ENCODE measurements at places on chromosomes 5 and 9.

GRCh38 chr9:33472171-33472880, 1.4 kb downstream of the NOL6 start:
- DNase-seq, result no peak

GRCh38 chr9:38129366-38129765, 60.3 kb upstream of the SHB start:
- no peak for DNase-seq

DNA sequence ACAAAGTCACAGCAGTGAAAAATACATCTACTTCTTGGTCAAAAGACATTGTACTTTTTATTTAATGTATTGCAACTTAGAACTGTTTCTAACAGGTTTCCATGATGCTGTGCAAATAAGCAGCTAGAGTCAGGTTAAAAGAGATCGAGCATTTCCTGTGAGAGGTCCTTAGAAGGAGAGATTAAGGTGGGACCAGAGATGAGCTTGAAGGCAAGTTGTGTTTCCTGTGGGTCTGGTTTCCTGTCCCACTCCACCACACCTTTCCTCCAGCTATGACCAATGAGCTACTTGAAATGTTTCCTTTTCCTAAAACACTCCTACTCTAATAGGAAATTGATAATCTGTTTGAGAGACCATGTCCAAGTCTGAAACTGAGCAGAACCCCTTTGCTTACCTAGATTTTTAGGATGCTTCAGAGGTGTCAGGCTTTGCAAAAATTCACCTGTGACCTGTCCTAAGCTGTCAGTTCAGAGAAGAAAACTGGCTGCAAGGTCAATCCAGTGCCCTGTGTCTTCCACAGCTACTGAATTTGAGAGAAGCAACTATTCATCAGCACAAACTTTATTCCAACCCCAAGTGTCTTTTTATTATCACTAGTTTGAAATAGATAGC, 13.1 kb upstream of the RLN1 start:
- DNase-seq, result no peak

DNA sequence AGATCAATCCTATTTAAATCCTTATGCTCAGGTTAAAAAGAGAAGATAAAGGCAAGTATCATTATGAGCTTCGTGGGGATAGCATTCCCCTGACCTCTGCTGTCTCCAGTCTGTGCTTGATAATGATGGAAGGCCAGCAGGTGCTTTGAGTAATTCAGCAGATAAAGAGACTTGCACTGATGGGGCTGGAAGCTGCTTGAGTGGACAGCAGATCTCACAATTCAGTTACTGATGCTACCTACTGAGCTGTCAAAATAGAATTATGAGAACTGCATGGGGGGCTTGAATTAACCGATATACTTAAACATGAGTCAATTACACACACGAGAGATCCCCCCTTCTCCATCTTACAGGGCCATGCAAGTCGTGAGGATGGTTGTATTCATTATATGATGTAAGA, 107.7 kb upstream of the GPR151 start:
- no peak for DNase-seq

GRCh38 chr5:109692852-109693251, 3.1 kb downstream of the MAN2A1 start:
- DNase-seq, result no peak

GRCh38 chr5:4017076-4017803, 421.6 kb downstream of the IRX1 start:
- DNase-seq, result no peak

DNA sequence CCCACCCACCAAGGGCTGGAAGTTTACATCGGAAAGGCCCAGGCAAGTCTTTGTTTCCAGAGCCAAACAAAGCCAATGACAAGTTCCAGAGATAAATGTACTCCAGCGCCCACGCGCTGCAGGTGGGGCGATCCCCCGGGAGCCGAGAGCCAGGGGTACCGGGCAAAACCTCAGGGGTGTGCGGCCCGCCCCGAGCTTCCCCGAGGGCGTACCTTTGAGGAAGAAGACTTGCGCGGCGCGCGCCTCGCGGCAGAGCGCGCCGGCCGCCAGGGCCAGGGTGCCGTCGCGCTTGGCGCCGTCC, 671 bp downstream of the DUSP1 start:
- no peak for DNase-seq

- DNase-seq, result no peak
Measured at GRCh38 chr9:107373809-107374208, 90.7 kb downstream of the RAD23B start.

- DNase-seq, result no peak
Measured at GRCh38 chr9:71096421-71097108, 24.9 kb downstream of the TRPM3 start.

DNA sequence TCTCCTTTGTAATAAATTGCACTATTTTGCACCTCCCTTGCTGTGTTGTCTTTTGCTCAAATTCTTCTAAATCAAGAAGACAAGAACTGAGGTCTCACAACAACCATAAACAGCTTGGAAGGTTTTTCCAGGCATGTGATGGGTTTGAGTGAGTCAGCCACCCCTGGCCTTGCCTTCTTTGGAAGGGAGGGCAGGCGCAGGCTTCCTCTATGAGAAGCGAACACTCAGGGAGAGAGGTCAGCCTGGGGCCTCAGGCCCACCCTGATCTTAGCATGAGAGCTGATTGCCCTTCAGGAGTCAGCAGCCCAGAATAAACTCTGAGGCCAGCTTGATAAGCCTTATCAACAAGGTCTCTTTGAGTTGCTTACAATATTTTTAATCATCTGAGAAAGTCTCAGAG, 31.6 kb downstream of the S1PR3 start:
- DNase-seq, result no peak

GRCh38 chr5:57539281-57539701, 56.7 kb upstream of the ACTBL2 start:
- no peak for DNase-seq

GRCh38 chr5:171168171-171168570, 140.9 kb upstream of the TLX3 start:
- no peak for DNase-seq

DNA sequence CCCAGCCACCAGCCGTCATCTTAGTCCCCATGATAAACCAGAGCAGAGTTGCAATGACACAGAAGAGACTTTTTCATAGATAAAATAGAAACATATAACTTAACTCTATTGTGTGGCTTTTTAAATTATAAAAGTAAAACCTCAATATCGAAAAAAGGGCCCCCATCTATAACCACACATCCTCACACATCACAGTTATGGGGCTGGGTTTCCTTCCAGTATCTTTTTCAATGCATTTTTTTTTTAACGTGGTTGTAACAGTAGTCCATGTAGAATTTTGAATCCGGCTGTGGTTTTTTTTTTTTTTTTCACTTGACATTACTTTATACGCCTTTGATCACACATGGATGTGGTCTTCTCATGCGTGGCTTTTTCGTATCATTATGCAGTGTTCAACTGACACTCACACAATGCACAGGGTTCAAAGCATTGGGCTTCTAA, 77.4 kb downstream of the CFAP77 start:
- DNase-seq, result no peak

- DNase-seq, result no peak
Measured at GRCh38 chr9:87957839-87958238, 16.5 kb downstream of the CDK20 start.

DNA sequence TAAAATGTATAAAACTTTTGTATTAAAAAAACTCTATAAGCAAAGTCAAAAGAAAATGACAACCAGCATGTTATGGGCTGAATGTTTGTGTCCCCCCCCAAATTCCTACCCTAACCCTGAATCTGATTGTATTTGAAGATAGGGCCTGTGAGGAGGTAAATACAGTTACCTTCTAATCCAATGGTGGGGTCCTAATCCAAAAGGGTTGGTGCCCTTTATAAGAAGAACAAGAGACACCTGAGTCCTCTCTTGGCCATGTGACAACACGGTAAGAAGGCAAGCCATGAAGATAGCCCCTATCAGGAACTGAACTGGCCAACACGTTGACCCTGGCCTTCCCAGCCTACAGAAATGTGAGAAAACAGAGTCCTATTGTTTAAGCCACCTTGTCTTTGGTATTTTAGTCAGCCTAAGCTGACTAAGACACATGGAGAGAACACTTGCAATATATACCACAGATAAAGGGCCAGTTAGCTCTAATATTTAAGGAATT, 49.7 kb upstream of the AKNA start:
- no peak for DNase-seq

- DNase-seq, result no peak
Measured at GRCh38 chr9:120905315-120906164, 21.1 kb downstream of the TRAF1 start.

- no peak for DNase-seq
Measured at GRCh38 chr9:136499935-136500910, 17.4 kb upstream of the SEC16A start.

GRCh38 chr9:6484210-6484609, 71.2 kb downstream of the UHRF2 start:
- no peak for DNase-seq

GRCh38 chr9:133958756-133959155, 33.4 kb downstream of the VAV2 start:
- DNase-seq, result no peak

- no peak for DNase-seq
Measured at GRCh38 chr5:139306197-139306596, 12.7 kb downstream of the MATR3 start.

- DNase-seq, result no peak
Measured at GRCh38 chr9:33611358-33611757, 87.3 kb downstream of the ANKRD18B start.

- no peak for DNase-seq
Measured at GRCh38 chr5:150022681-150023080, 22.1 kb downstream of the HMGXB3 start.

DNA sequence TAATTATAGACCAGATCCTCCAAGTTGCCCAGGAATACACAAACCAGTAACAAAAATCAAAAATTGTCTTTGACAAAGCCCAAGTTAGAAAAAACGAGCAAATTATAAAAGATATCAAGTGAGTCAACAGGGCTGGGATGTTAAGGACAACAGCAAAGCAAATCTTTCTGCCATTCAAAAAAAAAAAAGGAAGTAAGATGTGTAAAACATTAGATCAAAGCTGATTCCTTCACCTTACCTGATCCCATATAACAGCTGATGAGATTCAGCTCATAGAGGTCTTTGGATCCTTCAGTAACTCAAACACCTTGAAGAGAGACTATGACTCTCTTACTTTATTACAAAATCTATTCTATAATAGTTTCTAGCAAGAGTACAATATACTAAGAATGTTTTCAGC, 100.9 kb downstream of the STRBP start:
- no peak for DNase-seq

GRCh38 chr5:178381921-178382695, 149.5 kb upstream of the PHYKPL start:
- no peak for DNase-seq

DNA sequence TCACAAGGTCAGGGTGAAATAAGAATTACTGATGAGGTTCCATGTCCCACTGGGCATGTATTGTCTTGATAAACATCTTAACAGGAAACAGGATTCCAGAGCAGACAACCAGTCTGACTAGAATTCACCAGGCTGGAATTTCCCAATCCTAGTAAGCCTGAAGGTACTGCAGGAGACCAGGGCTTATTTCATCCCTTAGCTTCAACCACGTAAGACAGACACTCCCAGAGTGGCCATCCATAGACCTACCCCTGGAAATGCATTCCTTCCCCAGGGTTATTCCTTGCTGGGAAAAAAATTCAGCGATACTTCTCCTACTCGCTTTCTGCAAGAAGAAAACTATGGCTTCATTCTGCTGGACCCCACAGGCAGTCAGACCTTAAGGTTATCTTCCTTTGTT, 785.4 kb downstream of the NR2F1-AS1 start:
- DNase-seq, result no peak

- DNase-seq, result no peak
Measured at GRCh38 chr5:78612227-78613150, 36.1 kb downstream of the LHFPL2 start.

DNA sequence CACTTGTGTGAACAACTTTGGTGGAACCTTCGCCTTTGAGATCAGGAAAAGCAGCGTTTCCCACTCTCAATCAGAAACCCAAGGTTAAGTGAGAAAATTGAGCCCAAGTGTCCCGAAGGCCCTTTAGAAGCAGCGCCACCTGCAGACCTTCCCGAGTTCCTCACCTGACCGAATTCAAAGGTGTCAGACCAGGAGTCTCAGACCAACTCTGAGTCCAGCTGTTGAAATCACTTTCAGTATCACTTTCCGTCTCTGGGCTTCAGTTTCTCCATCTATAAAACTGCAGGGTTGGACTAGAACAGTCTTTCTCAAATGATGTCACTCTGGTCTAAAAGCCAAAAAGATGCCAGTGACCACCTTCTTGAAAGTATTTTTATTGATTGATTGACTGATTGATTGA, 31.7 kb upstream of the GRHPR start:
- no peak for DNase-seq

- no peak for DNase-seq
Measured at GRCh38 chr9:110283751-110284150, 27.4 kb upstream of the TXN start.

DNA sequence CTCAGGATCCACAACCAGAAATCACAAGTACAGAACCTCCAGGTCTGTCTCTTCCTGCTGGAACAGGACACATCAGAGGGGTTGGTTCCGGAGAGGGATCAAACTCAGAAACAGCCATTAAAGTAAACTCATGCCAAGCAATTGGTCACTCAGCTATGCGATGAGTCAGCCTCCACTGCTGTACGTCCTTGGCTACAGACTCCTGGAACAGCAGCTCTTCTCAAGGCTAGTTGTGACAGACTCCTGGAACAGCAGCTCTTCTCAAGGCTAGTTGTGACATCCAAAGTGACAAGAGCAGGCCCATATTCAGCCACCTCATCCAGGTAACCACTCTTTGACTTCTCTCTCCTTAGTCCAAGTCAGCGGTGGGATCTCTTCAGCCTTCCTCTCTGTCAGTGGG, at the start of gene SPINK13:
Gene SPINK13, plus strand, starts transcription at position 229 of the 400 bp plus-strand sequence. CDS start 1,279 bp downstream, outside the sequence.
- no peak for DNase-seq

DNA sequence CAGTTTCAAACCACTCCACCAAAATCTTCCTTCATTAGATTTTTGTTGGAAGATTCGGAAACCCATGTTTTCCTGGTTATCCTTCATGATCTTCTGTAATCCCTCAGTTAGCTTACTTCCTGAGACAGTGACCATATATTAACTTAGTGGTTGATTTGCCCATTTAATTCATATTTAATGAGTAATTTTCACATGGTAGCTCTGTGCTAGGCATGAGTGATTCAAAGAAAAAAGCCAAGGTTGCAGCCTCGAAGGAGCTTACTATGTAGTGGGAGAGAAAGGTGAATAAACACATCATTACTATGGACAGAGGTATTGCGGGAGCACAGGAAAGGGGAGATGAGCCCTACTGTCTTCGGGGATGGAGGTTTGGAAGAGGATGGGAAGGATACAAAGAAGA, 158.5 kb downstream of the TLE1 start:
- DNase-seq, result no peak
